Trophoblast cell (in vitro differentiated cells and primary cell): ENCODE measurements at places on chromosomes 11 and 22.

DNA sequence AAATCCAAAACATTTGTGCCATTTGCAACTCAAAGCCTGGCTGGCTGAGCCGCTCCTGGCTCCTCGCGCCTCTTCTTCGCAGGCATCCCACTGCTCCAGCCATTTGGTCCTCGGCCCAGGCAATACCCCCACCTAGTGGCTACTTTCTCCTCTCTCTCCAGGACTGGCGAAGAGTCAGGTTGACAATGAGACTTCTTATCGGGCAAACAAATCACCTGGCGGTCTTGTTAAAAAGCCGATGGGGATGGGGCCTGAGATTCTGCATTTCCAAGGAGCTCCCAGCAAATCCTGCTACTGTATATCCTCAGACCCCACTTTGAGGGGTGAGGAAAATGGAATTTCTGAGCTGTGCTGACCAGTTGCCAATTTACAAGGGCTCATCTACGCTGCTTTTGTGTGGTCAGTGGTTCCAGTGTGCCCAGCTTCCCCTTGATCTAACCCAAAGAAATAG lies 89.0 kb downstream of the ISX start:
- DNase-seq = peak; percentile 74

- DNase-seq = no peak
These were observed 80.0 kb downstream of the C11orf91 start for GRCh38 chr11:33620423-33621171.

GRCh38 chr11:76801225-76801624 lies 18.1 kb downstream of the TSKU start:
- no peak for DNase-seq

DNA sequence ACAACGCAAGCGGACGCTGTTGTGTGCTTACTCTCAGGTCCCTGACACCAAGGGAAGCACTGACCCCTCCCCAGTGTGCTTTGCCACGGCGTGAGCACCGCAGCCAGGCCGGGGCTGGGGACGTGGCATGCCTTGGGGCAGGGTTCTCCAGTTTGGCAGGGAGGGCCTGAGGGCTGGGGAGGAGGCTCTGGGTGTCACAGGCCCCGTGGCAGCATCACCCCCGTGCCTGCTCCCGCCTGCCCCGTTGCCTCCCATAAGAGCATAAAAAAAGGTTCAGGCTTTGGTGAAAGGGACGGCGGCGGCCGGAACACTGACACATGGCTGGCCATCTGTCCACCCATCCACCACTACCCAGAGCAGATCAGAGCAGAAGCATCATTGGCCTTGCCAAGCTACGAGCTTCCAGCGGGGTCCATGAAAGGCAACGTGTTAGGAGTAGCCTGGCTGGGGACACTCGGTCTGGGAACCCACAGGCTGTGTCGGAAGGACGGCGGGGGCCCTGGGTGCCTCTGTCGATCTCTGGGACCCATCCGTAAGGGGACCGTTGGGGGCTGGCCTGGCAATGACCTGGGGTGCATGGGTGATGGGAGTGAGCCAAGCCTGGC lies 183.0 kb downstream of the IGLL1 start:
- no peak for DNase-seq

GRCh38 chr22:46563381-46564083 lies 26.1 kb upstream of the CELSR1 start:
- DNase-seq = peak; percentile 47

DNA sequence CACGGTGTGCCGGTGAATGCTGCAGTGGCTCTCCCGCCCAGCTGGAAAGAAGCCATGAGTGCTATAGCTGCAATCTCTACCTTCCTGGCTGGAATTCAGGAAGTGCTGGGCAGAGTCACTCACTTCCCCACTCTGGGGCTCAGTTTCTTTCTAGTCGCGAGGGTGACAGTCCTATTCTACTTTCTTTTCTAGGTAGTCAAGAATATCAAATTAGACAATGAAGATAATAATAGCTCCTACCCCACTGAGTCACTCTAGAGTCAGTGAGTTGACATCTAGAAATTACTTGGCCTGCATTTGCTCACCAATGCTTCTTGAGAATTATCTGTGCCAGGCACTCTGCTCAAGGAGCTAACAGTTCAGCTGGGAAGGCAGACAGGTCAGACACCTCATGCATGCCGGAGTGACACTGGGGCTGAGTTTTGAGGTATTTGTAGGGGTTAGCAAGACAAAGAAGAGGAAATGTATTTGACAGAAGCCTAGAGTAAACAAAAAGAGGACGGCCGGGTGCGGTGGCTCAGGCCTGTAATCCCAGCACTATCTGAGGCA lies 3.2 kb downstream of the CENPM start:
- DNase-seq = no peak

- no peak for DNase-seq
These were observed 6.5 kb downstream of the MMP1 start for GRCh38 chr11:102791271-102792036.
